ENCODE measurements at places on chromosomes 13 and 19.

DNA sequence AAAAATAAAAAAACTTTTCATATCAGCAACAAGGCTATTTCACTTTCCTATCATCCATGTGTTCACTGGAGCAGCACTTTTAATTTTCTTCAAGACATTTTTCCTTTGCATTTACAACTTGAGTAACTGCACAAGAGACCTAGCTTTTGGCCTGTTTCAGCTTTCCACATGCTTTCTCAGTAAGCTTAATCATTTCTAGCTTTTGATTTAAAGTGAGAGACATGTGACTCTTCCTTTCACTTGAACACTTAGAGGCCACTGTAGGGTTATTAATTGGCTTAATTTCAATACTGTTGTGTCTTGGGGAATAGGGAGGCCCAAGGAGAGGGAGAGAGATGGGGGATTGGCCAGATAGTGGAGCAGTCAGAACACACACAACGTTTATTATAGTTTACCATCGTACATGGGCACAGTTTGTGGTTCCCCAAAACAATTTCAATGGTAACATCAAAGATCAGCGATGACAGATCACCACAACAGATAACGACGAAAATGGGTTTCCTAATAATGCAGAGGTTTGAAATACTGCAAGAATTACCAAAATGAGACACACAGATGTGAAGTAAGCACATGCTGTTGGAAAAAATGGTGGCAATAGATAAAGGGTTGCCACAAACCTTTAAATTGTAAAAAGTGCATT, 117.6 kb downstream of the GGACT start:
- no peak for DNase-seq

DNA sequence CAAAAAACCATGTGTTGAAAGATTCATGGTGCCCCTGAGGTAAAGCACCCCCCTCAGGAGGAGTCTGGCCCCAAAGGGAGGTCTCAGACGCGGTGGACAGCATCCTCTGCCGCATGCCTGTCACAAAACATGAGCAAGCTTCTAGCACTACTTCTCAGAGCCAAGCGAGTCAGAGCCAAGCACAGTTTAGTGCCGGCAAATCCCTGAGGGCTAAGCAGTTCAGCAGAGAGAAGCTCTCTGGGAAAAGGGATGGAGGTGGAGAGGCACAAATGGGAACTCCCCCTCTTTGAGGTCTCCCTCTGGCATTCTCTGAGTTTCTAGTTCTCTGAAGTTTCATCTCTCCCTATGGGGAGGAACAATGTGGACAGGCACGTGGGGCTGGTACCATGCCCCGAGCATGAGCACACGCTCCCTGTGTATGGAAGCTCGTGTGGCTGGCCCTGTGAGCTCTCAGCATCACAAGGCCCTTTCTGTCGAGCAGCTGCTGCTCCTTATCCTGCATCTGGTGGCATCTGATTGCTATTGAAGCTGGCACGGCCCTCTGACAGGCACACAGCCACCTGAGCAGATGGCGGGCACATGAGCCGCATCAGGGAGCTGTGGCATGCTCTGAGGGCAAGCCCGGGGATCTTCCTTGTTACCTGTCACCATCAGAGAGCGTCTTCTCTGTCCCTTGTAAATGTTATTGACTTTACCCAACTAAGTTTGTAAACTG, 325.1 kb downstream of the SLC7A1 start:
- DNase-seq = no peak

GRCh38 chr19:17943274-17944221, 10.7 kb downstream of the CCDC124 start:
- no peak for DNase-seq

GRCh38 chr19:41649827-41650226, 23.0 kb upstream of the CEACAM4 start:
- no peak for DNase-seq

GRCh38 chr19:33906578-33907335, 110.1 kb downstream of the KCTD15 start:
- no peak for DNase-seq

DNA sequence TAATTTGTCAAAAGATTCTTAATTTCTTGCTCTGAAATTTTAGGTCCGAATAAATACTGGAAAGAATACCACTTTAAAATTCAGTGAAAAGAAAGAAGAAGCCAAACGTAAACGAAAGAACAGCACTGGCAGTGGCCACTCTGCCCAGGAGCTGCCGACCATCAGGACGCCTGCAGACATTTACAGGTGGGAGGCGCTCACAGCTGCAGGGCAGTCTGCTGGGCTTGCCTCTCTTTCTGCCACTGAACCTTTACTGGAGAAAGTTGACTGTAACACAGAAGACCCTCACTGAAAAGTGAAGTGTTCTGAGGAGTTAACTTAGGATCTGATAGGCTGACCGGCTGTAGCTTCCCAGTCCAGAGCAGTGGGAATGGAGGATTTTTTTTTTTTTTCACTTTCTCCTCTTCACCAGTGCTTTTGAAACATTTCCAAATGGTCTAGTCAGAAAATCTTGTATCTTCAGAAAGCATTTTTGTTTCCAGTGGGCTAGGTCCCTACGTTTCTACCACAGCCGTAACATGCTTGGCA, 69.1 kb downstream of the URI1 start:
- no peak for DNase-seq

DNA sequence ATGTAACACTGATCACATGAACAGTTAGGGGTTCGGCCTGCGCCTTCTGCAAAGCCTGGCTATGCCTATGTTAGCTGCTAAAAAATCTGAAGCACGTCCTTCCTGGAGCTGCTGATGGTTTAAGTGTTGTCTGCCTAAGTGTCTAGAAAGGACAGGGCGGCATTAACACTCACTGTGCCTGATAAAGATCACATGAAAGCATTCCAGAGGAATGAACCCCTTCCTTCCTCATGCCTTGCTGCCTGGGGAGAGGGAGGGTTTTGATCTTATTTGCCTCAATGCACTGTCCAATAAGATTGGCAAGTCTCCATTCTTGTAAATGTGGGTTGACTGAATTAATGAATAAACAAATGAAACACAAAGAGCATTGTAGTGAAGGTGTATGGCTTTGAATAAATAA, 5.2 kb downstream of the DOCK9 start:
- no peak for DNase-seq
